ENCODE measurements at places on chromosomes 3 and 15.
A peak's percentile ranks its signal among the peaks of the same experiment; 100 is the strongest.

GRCh38 chr15:72227192-72227586 lies 3.8 kb downstream of the PKM start:
- DNase-seq: no peak

DNA sequence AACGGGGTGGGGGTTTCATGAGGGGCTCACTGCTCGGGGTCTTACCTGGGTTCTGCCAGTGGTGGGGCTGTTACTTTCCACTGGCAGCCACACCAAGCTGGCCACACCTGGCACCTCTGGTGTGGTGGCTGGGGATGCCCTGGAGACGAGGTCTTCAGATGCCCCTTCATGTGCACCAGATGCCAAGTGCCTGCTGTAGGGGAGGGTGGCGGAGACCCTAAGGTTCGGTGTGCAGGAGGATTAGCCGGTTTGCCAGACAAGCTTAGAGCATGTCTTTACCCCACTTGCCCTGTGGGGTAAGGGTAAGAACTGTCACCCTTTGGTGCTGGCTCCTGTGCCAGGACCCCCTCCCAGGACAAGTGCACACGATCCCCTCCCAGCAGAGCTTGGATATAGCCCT lies 188.3 kb downstream of the TJP1 start:
- no peak for DNase-seq

DNA sequence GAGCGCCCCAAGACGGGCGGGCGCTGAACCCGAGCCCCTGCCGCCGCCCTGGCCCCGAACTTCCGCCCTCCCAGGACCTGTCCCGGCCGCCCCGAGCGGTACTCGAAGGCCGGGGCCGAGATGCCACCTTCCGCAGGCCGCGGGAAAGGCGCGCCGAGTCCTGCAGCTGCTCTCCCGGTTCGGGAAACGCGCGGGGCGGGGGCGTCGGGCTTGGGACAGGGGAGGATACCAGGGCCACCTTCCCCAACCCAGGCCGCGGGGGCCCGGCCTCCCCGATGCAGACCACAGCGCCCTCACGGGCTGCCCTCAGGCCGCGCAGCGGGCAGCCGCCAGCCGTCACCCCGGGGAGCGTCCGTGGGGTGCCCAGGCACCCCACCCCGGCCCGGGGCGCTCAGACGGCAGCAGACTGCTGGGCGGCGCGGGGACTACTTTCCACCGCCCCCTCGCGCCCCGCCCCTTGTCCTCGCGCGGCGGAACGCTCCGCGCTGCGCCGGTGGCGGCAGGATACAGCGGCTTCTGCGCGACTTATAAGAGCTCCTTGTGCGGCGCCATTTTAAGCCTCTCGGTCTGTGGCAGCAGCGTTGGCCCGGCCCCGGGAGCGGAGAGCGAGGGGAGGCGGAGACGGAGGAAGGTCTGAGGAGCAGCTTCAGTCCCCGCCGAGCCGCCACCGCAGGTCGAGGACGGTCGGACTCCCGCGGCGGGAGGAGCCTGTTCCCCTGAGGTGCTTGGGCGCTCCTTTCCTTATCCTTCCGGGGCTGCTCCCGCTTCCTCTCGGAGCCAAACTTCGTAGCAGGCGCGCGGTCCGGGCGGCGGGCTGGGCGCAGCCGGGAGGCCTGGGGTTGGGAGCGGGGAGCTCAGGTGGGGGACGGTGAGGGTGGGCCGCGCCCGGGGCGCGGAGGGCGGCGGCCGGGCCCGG lies at the start of gene CTNNB1:
TSS of gene CTNNB1 (plus strand) at position 556 of the 916 bp plus-strand sequence. CDS start 24,564 bp downstream, outside the sequence.
- DNase-seq: peak; percentile 95

- no peak for DNase-seq
Measured at GRCh38 chr3:24707936-24708335, 213.3 kb upstream of the THRB start.

DNA sequence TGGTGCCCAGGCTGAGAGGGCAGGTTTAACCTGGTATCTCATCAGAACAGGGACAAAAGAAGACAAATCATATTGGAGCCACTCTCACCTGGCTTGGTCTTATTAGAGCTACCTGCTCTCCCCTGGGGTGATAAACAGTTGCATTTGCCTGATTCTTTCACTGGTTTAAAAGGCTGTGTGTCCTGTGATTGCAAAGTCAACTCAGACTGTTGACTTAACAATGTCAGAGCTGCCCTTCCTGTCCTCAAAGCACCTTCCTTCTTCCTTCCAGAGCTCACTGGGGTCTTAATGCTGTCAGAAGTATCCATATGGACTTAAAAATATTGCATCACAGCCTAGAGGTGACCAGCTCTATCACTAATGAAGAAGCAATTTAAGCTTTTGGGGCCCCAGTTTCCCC lies 50.5 kb upstream of the MINAR1 start:
- DNase-seq: no peak

GRCh38 chr15:75153087-75153486 lies 48.6 kb upstream of the C15orf39 start:
- DNase-seq: peak; percentile 60

GRCh38 chr15:89576417-89576773 lies 1.1 kb downstream of the TICRR start:
- no peak for DNase-seq

GRCh38 chr3:74435631-74436030 lies 178.8 kb downstream of the CNTN3 start:
- DNase-seq: no peak

- no peak for DNase-seq
Measured at GRCh38 chr3:72810659-72811434, 37.4 kb downstream of the SHQ1 start.

- no peak for DNase-seq
Measured at GRCh38 chr3:33989229-33989628, 190.8 kb downstream of the PDCD6IP start.

DNA sequence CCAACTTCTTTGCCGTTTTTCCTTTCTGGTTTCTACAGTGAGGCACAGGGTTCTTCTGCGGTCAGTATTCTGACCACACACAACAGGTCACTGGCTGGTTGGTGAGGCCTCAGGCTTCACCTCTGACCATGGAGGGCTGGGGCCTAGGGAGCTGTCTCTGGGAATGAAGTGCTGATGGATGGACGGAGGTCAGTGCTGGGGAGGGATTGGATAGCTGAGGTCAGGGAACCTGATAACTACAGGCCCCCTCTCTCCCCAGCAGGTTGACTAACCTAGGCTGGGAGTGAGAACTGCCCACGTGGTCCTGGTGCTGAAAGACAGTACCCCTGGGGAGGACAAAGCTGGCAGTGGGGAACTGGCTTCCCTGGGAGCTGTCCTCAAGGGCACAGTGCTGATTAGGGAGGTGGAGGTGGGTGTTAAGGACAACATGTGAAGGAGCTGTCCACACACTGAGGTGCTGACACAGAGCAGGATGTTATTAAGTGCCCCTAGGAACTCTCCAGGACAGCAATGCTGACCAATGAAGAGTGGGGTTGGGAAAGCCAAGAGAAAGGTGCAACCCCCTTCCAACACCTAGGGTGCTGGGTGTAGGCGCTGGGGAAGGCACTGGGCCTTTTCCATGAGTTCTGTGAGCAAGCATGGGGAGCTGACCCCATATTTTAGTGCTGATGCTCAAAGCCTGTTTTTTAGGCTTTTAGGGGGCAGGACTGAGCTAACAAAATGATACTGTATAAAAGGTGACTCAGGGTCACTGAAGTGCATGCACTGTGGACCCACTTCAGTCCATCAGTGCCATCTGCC lies 45.2 kb downstream of the ATP2B2 start:
- DNase-seq: peak; percentile 57

DNA sequence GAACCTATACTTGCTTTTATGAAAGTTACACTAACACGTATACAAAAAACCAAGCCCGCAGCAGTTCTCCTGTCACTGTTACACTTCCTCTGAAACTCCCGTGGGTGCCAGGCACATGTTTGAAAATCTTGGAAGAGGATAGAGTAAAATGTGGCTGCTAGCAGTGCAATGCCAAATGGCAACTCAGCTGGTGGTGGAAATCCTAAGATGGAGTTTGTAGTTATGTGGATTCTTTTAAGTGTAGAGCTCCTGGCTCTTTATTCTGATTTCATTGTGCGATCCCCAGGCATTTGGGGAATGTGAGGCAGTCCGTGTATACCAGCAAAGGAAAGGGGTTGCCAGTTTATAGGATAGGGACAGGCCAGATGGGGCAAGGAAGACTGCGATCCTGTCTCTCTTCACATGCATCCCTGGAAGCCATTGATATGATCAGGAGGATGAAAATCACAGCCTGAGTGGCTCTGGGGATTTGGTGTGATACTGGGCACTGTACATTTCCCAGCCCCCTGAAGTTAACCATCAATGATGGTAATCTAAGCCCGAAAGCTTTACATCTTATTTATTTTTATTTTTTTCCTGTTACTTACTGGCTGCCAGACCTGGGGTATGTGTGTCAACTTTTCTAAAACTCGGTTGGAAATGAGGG lies 1.1 kb downstream of the STAC start:
- no peak for DNase-seq

DNA sequence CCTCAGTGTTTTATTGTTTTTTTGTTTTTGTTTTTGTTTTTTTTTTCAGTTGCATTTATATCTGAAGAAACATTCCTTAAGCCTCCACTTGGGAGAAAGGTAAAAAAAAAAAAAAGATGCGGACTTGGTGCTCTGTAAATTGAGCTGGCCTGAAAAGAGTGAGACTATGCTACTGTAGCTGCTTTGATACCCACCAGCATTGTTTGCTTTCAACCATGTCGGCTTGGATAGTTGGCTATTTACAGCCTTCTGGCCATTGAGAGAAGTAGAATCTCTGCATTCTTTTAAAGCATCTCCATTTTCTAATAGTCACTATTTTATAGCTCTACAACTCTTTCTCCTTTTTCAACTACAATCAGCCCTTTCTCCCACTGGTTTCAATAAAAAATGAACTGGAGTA lies 149.6 kb downstream of the ZIC4 start:
- DNase-seq: no peak

DNA sequence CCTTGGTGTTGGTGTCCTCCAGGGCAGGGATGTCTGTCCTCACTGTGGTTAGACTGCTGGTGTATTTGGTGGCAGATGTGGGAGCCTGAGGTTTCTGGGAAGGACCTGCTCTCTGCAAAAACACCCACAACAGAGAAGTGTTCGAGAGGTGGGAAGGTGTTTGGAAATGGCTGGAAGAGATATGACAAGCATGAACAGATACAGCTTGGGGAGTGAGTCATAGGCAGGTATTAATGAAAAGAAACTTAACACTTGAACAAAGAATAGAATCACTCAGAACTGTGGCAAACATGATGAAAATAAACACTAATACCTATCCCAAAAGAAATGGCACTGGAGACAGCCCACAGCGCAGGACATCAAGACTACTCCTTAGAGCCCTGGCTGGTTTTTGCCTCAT lies 192.4 kb upstream of the RORA start:
- no peak for DNase-seq

GRCh38 chr15:53129121-53129904 lies 339.2 kb upstream of the ONECUT1 start:
- DNase-seq: no peak

GRCh38 chr3:177367788-177368187 lies 170.5 kb upstream of the TBL1XR1 start:
- no peak for DNase-seq

- no peak for DNase-seq
Measured at GRCh38 chr3:50584391-50584790, 15.1 kb downstream of the HEMK1 start.

DNA sequence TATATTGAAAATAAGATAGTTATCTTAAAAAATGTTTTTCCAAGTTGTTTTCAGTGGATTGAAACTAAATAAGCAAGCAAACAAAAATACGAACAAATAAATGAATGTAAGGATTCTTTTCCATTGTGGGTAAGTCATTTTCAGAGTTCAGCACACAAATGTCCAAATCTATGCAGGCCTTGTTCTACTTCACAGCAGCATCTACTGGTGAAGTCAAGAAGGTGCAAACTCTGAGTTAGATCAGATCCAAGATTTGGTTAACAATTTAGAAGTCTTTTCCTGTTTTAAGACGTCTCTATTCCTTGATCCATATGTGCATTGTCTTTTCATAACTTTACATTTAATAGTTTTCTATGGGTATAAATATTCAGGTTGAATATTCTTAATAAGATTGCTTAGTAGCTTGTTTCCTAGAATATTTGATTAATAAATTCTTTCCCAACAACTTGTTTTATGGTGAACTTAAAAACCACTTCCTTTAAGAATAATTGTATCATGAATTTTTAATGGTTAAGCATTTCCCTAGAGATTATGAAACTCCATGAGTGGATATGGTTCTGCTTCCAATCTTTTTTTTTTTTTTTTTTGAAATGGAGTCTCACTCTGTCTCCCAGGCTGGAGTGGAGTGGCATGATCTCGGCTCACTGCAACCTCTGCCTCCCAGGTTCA lies 10.5 kb downstream of the PTX3 start:
- DNase-seq: no peak

DNA sequence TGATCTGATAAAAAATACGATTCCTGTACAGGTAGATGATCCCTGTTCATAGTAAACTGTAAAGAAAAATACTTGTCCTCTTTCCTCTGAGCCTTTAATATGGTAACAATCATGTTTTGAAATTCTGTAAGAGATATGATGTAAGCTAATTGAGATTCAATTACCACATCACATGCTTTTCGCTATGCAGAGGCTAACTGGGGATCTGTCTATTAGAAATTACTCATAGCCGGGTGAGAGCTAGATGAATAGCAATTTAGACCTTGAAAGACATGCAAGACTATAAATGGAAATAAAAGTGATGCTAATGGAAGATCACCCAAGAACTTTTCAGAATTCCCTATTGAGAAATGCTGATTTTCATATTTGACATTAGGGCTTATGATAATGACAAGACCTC lies 579.9 kb upstream of the ZNF717 start:
- no peak for DNase-seq

DNA sequence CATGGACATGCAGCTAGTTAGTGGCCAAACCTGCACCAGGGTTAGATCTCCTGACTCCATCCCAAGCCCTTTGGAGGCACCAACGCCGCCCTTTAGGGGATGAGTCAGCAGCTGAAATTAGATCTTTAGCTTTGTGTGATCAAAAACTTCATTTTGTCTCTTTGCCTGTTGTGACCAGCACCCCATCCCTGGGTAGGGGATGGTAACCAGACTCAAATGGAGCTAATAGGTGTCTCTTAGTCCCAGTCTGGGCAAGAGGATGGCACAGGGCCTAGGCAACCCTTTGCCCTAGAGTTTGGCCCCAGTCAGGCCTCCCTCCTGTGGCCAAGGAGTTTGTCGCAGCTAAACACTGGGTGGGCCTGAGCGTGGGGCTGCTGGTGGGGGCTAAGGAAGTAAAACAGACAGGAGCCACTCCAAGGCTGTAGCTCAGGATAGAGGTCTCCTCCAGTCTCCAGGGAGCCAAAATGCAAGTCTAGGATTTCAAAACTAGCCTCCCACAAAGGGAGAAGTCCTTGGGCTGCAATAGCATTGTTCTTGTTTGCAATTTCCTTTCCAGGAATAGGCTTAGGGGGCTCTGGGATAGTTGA lies 105.1 kb downstream of the CPN2 start:
- DNase-seq: no peak

DNA sequence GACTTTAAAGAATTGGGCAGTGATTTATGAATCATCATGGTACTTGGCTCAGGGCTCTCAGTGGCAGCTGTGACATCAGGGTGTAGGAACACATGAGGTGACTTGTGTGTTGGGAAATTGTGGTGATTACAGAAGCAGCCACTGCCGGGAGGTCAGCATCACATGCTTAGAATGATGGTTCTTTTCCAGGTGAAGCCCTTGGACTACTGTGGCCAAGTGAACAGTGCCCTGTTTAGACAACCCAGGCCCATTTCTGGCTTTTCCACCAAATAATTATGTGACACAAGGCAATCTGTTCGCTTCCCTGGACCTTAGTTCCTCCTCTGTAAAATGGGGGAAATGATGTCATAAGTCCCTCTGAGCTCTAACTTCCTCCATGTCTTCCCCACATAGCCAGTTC lies 139.7 kb upstream of the ROPN1 start:
- DNase-seq: no peak
